ENCODE measurements at places on chromosomes 6 and 20.

DNA sequence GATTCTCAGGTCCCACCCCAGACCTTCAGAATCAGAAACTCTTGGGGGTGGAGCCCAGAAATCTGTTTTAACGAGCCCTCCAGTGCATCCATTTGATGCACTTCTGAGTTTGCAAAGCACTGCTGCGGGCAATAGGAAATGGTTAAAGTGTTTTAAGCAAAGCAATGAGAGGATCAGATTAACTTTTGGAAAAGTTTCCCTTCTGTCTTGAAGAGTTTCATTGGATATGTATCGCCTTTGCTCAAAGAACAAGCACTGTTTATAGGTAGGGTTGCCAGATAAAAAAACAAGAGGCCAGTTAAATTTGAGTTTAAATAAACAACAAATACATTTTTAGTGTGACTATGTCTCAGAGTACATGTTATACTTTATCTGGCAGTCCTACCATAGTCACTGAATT is 226.0 kb downstream of the BMP7 start:
- H3K4me1 ChIP-seq: no peaks in the 10 kb centered on the region
- H3K27me3 ChIP-seq: peaks cover 30% of the 10 kb centered on the region
- no peaks in the 10 kb centered on the region for H3K36me3 ChIP-seq
- H3K4me3 ChIP-seq: no peak overlapping the region

GRCh38 chr6:38367231-38367630 is 272.5 kb downstream of the BTBD9 start:
- H3K4me1 ChIP-seq: no peaks in the 10 kb centered on the region
- H3K4me3 ChIP-seq: no peak overlapping the region
- H3K36me3 ChIP-seq: no peaks in the 10 kb centered on the region
- H3K27me3 ChIP-seq: no peaks in the 10 kb centered on the region
- DNase-seq: no peak

DNA sequence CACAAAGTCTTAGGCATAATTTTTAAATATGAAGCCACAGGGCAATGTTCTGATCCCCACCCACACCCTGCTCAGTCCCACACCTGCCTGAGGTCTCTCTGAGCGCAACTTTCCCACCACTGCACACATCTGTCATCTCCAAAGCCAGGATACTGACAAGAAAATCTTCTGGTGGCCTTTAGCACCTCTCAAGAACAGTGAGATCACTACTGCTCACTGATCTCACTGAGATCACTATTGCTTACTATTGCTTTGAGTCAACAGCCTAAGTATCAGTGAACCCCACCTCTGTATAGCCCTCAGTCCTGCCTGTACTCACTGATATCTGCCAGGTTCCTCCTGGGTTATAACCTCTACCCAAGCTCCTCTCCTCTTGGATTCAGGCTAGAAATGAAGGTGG is 6.4 kb downstream of the TNFRSF21 start:
- no peak overlapping the region for H3K4me3 ChIP-seq
- H3K4me1 ChIP-seq: peaks cover 3% of the 10 kb centered on the region
- no peak for DNase-seq

DNA sequence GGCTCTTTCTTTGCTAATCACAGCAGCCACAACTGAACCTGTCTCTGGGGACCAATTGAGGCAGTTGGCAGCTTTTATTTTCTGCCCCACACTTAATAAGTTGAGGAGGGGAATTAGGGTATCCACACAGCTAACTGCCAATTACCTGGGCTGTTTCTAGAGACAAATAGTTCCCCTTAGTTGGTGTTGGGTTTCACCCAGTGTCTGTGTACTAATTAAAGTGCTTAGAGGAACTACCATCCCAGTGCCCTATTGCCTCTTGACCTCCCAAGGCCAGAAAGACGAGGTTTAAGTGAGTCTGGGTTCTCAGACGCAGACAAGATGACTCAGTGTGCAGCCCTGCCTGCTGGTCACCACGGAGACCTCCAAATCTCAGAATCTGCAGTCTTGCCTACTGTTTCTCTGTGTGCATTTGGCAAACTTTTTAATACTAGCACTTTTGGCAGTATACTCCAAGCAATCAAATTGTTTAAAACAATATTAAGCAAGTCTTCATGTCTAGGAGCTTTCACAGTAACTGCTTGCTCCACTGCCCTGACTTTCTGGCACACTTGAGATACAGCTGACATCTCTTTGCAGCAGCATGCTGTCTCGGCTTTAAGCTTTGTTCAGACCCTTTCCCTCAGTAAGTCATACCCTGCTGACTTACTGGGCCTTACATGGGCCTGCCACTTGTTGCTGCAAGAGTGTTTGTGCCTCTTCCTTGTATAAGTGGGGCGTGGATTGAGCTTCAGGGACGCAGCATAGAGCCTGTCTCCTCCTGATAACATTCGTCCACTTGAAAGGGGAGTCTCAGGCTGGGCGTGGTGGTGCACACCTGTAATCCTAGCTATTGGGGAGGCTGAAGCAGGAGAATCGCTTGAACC is 31.9 kb downstream of the STK35 start:
- no peaks in the 10 kb centered on the region for H3K36me3 ChIP-seq
- no peak overlapping the region for H3K4me3 ChIP-seq
- no peak for DNase-seq
- H3K4me1 ChIP-seq: peaks cover 8% of the 10 kb centered on the region
- H3K27ac ChIP-seq: no peak overlapping the region

GRCh38 chr6:22205266-22205665 is 91.6 kb downstream of the PRL start:
- H3K4me3 ChIP-seq: no peak overlapping the region
- H3K4me1 ChIP-seq: no peaks in the 10 kb centered on the region
- no peak overlapping the region for H3K27ac ChIP-seq
- no peak for DNase-seq
- no peaks in the 10 kb centered on the region for H3K36me3 ChIP-seq
